ENCODE measurements at places on chromosomes 3 and 15.

DNA sequence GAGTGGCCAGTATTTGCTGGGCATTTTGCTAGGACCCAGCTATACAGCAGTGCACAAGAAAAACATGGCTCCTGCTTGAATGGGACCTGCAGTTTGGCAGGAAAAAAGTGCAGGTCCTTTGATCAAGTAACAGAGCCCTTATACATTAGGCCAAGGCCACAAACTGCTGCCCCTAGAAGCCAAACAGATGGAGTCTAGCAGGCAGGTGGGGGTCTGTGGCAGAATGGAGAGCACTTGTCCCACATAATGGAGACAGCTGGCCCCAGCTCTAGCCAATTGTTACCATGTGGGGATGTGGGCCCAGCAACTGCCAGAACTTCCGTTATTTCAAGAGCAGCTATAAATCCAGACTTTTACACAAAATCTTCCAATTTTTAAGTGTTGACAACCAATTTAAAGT, 79.3 kb downstream of the SHQ1 start:
- DNase-seq, result no peak

- DNase-seq, result no peak
Observed at GRCh38 chr15:43975326-43975725, 148.5 kb downstream of the WDR76 start.

GRCh38 chr3:12832350-12833221, 8.8 kb downstream of the RPL32 start:
- DNase-seq, result no peak

DNA sequence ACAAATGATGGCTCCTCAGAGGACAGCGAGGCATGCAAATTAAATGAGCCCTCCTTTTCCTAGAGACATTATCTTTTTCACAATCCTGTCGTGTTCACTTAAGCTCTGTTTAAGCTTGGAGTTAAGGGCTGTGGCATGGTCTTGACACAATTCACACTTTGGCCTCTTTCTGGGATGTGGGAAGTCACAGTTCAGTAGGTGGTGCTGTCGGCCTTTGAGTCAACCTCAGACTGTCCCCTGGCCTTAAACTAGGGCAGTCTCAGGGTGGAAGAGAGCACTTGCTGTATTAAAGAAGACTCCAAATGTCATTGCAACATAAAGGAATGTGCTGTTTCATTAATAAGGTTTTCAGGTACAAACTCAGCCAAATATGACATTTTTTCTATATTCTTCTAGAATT, 351.0 kb downstream of the MCTP2 start:
- DNase-seq, result no peak

- peak; percentile 80 for DNase-seq
Observed at GRCh38 chr3:156816091-156816793, 9.9 kb upstream of the LEKR1 start.

- peak; percentile 85 for DNase-seq
Observed at GRCh38 chr15:48389691-48390143, 58.5 kb downstream of the DUT start.

- no peak for DNase-seq
Observed at GRCh38 chr3:193942516-193943055, 193.4 kb upstream of the HES1 start.

DNA sequence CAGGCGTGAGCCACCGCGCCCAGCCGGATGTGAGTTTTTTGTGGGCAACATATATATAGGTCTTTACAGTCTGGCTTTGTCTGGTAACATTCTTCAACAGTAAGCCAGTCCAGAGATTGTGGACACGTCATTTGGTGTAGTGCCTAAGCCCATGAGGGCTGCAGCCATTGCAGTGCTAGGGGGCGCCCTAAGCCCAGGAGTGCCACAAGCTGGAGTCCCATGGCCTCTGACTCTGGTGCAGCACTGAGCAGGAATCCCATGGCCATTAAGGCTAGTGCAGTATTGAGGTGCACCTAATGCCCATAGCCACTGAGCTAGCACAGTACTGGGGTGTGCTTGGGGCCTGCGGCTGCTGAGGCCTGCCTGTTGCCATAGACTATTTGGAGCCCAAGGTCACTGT, 136.4 kb upstream of the NDN start:
- DNase-seq, result no peak

DNA sequence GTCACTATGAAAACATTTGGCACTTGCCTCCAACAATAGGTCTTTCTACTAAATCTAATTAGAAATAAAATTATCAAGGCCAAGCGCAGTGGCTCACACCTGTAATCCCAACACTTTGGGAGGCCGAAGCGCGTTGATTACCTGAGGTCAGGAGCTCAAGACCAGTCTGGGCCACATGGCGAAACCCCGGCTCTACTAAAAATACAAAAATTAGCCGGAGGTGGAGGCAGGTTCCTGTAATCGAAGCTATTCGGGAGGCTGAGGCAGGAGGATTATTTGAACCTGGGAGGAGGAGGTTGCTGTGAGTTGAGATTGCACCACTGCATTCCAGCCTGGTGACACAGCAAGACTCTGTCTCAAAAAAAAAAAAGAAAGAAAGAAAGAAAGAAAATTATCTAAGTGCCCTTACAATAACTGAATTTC, 1.6 kb upstream of the PLD1 start:
- DNase-seq, result peak; percentile 82

DNA sequence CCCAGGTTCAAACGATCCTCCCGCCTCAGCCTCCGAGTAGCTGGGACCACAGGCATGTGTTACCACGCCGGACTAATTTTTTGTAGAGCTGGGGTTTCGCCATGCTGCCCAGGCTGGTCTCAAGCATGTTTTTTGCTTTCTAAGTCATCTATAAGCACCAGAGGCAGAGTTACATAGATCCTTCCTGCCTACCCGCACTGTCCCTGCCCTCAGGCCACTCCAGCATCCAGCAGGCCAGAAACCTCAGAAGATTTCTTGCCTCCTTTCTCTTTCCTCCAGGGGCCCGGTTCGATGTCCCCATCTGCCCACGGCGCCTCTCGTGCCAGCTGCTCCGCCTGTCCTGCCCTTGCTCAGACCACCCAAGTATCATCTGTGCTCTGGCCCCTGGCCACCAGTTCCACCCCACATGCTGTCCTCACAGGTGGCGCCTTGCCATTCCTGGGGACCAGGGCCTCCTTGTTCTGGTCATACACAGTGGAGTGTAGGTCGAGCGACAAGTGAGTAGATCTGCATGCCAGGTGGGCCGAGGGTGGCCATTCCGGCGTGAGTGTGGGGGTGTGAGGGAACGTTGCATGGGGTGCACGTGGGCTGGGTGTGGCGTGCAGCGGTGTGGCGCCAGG, 27.3 kb downstream of the KLHDC8B start:
- no peak for DNase-seq

DNA sequence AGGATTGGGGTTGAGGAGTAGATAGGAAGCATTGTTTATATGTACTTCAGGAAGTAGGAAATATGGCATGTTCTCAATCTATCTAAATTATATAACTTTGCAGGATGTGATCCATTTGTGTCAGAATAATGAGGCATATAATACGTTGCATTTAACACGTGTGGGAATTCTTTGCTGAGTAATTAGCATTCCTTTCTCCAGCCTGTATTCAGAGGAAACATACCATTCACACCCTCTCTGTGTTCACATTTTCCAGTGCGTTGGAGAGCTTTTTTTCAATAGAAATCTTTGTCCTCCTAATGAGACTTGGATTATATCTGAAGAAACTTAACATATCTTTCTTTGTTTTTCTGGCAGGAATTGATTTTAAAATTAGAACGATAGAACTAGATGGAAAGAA, 33.0 kb upstream of the APH1B start:
- peak; percentile 76 for DNase-seq

GRCh38 chr15:74423431-74424257, 10.1 kb downstream of the SEMA7A start:
- DNase-seq, result no peak

DNA sequence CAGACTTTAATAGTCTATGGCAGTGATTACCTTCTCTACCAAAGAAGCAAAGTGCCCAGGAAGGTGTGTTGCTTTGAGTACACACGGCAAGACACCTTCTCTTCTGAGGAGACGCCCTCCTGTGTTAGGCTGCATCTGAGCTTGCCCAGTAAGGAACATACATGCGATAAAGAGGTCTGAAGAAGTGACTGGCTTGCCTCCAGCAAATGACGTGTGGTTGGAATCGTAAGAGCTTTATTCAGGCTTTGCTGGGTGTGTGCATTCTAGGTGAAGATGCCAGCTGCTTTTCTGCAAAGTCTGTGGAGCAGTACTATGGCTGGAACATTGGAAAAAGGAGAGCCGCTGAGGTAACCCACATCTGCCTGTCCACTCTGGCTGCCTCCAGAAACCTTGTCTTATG, 22.4 kb downstream of the MAP6D1 start:
- DNase-seq, result no peak

GRCh38 chr3:155386919-155387318, 93.4 kb upstream of the STRIT1 start:
- DNase-seq, result no peak

GRCh38 chr3:197003461-197004385, 25.9 kb downstream of the MELTF start:
- DNase-seq, result peak; percentile 22

DNA sequence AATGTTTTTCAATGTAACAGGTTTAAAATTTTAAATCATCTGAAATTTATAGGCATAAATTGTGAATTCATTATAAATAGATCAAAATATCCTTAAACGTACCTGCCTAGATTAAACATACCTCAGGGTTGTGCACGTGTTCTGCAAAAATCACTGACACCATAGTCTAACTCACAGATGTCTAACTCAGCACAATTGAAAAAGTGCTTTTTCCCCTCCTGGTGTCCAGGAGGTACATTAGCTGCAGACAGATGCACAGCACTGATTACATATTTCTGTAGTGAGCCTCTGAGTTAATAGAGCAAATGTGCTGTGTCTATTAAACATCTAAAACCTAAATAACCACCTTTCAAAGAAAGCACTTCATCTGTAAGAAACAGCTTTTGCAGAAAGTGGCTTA, 10.7 kb downstream of the UQCC5 start:
- DNase-seq, result no peak

DNA sequence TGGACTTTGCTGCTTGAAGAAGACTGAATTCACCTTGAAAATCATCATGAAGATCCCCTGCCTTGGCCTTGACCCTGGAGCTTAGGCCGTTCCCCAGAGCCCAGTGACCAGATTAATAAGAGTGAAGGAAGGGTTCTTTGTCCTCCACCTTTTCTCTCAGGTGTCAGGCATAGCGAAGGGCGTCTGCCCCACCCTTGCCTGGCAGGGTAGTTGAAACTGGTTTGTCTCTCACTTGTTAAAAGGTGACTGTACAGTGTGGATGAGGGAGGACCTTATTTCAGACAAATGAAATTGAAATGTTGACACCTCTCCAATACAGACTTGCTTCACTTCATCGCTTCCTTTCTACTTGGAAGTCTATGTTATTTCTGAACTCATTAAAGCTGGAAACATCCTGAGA, 223.7 kb upstream of the BHLHE40 start:
- DNase-seq, result no peak

- no peak for DNase-seq
Observed at GRCh38 chr3:47133641-47134040, 30.3 kb downstream of the SETD2 start.

- no peak for DNase-seq
Observed at GRCh38 chr3:130760922-130761321, 14.3 kb upstream of the PIK3R4 start.

DNA sequence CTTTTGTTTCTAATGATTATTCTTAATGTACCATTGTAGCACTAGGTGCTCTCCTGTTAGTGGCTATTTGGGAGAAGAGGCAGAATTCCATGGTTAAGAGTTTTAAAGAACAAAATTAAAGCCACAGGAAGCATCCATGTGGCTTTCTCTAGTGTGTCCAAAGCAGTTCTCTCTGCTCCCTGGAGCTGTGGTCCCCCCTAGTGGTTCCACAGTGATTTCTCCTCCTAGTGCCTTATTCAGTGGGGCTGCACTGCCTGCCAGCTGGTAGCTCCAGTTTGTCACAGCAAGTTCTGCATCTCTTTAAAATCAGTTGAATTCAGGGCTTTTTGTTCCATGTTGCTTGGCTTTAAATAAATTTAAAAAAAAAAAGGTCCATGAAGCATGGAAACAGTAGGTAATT, 39.6 kb upstream of the FAM98B start:
- DNase-seq, result peak; percentile 77

- no peak for DNase-seq
Observed at GRCh38 chr15:99453637-99454030, 112.2 kb upstream of the MEF2A start.

GRCh38 chr3:122868322-122868721, 73.5 kb downstream of the SLC49A4 start:
- DNase-seq, result no peak

- no peak for DNase-seq
Observed at GRCh38 chr3:12246497-12247163, 42.2 kb upstream of the PPARG start.

DNA sequence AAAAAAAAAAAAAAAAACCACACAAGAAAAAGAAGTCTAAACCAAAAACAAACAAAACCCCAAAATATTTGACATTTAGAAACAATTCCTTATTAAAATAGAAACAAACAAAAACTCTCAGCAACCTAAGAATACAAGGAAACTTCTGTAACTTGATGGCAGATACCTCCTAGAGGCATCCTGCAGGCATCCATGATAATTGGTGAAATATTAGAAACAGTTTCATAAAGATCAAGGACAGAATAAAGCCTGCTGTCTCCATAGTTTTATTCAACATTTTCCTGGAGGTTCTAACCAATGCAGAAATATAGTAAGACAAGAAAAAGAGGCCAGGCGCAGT, 63.0 kb upstream of the TRPM1 start:
- no peak for DNase-seq

GRCh38 chr3:12901623-12902045, 60.3 kb upstream of the RPL32 start:
- no peak for DNase-seq

DNA sequence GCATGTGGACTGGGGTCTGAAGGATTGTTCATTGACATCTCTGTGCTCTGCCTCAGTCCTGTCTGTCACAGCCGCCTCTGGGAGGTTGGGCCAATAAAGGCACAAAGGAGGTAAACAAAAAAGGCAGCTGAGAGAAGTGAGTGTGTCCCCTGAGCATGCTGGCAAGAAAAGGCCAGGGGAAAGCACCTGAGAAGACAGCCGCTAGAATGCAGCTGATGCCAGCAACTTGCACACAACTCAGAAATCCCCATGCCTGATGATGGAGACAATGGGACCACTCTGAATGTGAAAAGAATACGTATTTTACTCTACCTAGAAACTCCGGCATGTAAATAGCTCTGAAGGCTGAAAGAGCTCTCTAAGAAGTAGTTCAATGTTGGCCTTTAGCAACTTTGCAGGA, 118.7 kb downstream of the KCNH8 start:
- DNase-seq, result no peak

GRCh38 chr3:53482227-53482626, 12.2 kb upstream of the CACNA1D start:
- DNase-seq, result no peak

- no peak for DNase-seq
Observed at GRCh38 chr3:140006331-140006730, 71.3 kb downstream of the CLSTN2 start.

GRCh38 chr3:117193390-117193789, 483.8 kb downstream of the TUSC7 start:
- DNase-seq, result no peak
